ENCODE measurements at places on chromosomes 12 and 14.

DNA sequence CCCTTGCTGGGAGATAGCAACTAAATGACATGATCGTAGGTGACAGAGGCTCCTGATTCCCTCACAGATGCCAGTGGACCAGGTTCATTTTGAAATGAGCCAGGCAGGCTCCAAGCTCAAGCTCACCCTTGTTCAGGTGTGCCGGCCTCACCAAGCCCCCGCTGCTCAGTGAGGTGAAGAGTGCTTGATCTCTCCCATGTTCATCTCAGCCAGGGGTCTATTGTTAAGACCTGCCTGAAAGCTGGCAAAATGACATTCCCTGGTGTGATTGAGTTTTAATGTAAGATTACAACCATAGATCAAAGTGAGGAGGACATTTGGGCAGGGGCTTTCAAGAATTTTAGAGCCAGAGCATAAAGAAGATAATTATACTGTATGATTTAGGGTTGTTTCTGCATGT is 497.9 kb downstream of the EGLN3 start:
- no peak for DNase-seq

DNA sequence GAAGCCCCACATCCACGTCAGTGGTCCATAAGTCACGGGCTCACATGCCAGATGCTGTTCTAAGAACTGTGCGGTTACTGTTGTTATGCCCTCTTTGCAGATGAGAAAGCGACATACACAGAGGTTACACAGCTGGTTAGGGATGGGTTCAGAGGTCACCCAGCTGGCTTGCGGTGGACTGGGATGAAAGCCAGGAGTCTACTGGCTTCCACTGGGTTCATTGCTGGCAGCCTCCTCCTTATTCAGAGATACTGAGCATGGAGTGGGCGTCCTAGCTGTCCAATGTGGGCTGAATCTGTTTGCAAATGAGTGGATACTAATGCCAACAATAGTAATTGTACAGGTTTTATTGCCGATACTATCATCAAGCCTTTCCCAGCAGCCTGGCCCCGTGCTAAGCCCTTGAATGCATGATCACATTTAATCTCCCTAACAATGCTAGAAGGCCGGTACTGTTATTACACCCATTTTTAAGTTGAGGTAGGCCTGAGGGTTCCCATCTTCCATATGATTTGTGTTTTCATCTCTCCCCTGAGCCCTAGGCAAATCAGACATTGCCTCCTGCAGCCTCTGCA is 129.1 kb downstream of the PLXNC1 start:
- DNase-seq = no peak

GRCh38 chr12:105672121-105672975 is 341.9 kb downstream of the C12orf75 start:
- DNase-seq = no peak

- DNase-seq = no peak
These were observed 35.3 kb downstream of the KICS2 start for GRCh38 chr12:64186789-64187188.

DNA sequence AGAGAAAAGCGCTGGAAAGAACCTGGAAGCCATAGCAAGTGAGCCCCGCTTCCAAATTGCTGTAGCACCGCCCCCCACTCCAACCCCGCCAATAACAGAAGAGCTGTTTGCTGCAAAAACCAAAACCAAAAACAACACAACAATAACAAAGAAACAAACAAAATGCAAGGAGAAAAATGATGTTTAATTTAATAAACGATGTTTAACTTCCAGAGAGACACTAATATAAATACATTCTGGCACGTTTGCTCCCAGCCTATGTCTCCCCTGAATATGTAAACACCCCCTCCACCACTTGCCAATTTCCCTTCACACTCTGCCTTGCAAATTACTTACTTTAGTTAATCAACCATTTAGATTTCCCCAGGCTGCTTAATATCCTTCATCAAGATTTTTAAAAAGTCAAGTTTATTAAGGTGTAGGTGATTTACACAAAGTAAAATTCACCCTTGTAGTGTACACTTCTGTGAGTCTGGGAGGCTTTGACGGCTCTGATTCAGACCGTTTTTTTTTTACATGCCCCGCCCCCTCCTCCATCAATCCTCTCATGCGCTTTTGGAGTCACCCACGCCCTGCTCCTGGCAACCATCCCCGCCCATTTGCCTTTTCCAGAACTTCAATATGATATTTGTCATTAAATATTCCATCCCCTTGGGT is 482 bp upstream of the IFI27L2 start:
- DNase-seq = no peak

GRCh38 chr12:127296591-127296990 is 970.4 kb upstream of the TMEM132C start:
- DNase-seq = no peak

- DNase-seq = no peak
These were observed 57.1 kb downstream of the CCNK start for GRCh38 chr14:99538275-99538674.

DNA sequence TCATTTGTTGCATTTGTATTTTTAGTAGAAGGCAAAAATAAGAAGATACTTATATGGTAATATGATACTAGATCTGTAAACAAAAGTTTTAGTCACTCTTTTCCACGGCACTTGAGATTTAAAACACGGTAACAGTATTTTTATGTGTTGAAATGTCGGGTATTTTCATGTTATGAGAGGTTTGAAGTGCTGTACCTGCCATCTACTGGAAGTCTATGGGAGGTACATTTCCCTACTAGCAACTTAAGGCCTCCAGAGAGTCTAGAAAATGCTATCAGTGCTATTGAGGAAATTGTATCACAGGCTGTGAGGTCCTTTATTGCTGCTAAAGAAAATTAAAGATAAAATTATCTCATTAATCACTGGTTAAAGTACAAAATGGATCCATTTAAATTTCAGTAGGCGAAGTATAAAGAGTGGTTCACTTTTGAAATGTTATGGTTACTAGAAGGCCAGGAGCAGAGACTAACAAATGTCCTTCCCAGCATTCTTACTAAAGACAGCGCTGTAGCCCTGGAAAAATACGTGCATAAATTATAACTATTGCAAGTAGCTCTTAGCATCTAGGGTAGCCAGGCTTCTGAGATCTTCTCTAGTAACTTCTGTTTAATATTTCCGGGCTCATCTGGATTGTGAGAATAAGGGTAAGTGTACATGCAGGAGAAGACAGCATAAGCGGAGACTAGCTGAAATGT is 77.6 kb upstream of the PRKD1 start:
- DNase-seq = no peak

DNA sequence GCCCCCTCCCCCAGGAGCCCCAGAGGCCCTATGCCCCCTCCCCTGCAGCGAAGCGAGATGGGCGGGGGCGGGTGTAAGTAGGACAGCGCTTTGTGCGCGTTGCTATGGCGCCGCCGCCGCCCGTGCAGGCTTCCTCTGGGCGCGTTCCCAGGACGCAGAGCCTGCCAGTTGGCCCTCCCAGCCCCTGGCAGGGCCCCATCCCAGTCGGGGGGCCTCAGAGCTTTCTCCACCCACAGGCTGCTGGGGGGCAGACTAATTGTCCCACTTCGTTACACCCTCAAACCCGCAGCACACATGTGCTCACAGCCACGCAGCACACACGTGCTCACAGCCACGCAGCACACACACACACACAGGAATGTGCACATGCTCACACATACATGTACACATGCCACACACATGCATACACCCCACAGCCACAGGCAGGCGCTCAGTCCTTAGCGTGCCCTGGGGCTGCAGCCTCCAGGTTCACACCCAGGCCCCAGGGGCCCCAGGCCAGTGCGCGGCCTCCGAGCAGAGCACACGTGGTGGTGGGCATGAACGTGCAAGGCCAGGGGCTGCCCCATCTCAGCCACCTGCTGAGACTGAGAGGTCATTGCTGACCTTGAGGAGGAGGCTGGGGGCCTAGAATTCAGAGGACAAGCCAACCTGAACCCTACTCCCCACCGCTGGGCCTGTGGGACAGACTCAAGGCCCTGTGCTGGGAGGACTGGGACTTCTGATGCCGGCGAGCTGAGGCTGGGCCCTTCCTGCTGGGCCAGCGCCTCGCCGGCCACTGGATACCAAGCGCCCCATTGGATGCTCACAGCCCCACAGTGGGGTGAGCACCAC is 15.6 kb downstream of the TRMT61A start:
- DNase-seq = no peak

DNA sequence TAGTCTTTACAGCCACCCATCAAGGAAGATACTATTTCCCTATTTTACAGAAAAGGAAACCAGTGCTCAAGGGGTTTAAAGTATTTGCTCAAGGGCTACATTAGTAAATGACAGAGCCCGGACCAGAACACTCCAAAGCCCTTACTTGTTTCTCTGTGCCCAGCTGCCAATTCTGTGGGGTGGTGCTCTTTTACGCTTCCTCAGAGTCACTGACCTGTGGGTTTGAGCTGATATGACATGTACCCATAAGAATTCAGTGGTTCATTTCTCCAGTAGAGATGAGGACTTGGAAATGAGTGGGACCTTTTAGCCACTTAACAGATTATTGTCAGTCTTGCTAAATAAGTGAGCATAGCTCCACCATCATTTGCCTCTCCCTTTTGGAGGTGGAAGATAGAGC is 37.4 kb upstream of the NKX2-8 start:
- no peak for DNase-seq

GRCh38 chr12:31029468-31029867 is 44.2 kb upstream of the DDX11 start:
- DNase-seq = no peak

DNA sequence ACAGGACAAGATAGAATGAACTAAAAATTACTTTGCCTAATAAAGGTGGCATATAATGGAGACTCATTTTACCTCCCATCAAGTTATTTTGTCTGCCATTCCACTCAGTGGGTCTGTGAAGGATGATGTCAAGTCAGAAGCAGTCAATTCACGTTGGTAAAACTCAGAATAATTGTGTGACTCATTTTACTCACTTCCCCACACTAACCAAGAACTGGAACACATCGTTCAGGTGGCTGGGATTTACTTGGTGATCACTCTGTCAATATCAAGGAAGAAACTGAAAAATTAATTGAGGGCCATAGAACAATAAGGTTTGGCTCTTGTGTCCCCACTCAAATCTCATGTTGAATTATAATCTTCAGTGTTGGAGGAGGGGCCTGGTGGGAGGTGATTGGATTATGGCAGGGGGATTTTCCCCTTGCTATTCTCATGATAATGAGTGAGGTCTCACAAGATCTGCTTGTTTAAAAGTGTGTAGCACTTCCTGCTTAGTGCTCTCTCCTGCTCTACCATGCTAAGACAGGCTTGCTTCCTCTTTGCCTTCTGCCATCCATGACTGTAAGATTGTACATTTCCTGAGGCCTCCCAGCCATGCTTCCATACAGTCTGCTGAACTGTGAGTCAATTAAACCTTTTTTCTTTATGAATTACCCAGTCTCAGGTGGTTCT is 35.7 kb upstream of the GTF2A1 start:
- no peak for DNase-seq

- no peak for DNase-seq
These were observed 214.7 kb upstream of the RTL1 start for GRCh38 chr14:101118233-101118632.

- no peak for DNase-seq
These were observed 5.7 kb downstream of the PTHLH start for GRCh38 chr12:27966870-27967269.

- DNase-seq = no peak
These were observed 13.0 kb downstream of the PLEKHG6 start for GRCh38 chr12:6323340-6323994.

Measured in stimulated activated CD8-positive, alpha-beta memory T cell treated with anti-CD3 and anti-CD28 coated beads, Interleukin-7, amount 100 ng/mL, for 1 hour (primary cell).